ENCODE measurements at places on chromosomes 4 and X.

DNA sequence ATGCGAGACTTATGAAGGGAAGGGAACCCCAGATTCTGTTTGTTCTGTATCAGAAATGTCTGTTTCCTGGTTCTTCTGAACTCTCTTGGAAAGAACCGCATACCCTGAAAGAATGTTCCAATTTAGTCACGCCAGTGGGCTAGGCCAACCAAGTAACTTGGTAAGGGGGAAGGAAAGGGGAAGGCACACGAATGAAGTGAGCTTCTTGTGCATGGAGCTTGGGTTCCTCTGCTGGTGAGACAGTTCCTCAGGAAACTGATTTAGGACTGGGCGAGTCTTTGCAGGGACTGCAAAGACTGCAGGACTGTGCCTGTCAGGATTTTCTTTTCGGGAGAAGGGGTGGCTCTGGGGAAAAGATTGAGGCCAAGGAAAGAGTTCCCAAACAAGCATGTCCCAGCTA, 35.6 kb downstream of the FRMPD3 start:
- DNase-seq: no peak

DNA sequence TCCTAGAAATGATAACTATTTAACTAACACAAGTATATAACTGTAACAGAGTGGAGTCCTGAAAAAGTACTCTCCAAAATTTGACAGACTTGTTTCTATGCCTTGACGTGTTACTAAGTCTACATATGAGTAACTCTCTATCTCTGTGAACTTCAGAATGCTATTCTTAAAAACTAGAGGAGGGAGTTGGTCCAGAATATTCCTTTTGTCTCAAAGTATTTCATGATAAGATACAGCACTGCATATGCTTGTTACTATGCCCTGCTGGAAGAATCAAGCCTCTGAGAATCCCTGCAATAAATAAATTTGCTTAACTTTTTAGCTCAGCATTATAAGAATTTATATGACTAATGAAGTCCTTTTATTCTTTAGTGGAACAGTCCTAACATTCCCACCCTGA, 50.9 kb upstream of the ATXN3L start:
- DNase-seq: no peak

DNA sequence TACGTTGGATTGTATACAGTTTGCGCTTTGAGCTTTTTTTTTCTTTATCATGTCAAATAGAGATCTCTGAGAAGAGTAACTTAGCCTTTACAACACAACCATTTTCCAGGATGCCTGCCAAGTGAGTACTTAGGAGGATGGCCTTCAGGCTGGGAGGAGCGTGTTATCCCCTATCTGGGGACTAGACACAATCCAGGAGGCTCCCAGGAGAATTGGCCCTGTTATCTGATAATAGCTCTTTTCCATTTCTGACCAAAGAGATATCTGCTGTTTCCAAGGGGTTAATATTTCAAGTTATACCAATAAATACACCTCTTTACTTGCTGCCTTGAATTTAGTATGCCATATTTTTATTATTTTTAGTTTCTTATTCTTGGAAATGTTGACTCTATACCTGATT, 169.5 kb upstream of the SMARCAD1 start:
- DNase-seq: no peak

DNA sequence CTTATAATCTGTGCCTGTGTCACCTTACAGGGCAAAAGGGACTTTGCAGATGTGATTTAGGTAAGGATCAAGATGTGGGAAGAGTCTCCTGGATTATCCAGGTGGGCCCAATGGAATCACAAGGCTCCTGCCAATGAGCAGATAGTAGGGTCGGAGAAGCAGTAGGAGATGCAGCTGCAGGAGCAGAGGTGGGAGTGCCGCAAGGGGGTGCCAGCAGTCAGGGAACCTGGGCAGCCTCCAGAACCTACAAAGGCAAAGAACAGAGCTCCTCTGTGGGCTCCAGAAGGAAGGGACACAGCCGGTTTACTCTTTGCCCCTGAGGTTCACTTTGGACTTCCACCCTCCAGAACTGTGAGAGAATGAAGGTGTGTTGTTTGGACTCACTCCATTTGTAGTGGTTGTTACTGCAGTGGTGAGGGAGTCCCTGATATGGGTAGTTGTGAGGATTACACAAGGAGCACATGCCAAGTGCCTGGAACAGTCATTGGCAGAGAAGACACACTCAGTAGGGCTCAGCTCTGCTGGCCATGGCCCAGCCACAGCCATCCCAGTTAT, 318.5 kb downstream of the EVC2 start:
- DNase-seq: no peak
